C1 segment of cervical spinal cord (tissue), 14 donors: ENCODE measurements at places on chromosomes 12 and 14.

GRCh38 chr12:15495746-15496145, 173.4 kb downstream of the PTPRO start:
- no peak for DNase-seq

- no peak for DNase-seq
Measured at GRCh38 chr12:132210223-132211055, 66.2 kb downstream of the NOC4L start.

GRCh38 chr14:85016496-85016895, 513.4 kb upstream of the FLRT2 start:
- DNase-seq = no peak

- DNase-seq = no peak
Measured at GRCh38 chr14:93185349-93185720, 218 bp downstream of the LYSET start.

- no peak for DNase-seq
Measured at GRCh38 chr14:105116451-105117256, 51.4 kb upstream of the GPR132 start.
